Activated CD4-positive, alpha-beta T cell treated with anti-CD3 and anti-CD28 coated beads for 36 hours (primary cell): ENCODE measurements at places on chromosomes 12 and 14. TPM values are rescaled to one million over a fixed set of nuclear protein-coding genes. Genes with fewer than 3 reads are reported as not detected.
A peak's percentile ranks its signal among the peaks of the same experiment; 100 is the strongest.

DNA sequence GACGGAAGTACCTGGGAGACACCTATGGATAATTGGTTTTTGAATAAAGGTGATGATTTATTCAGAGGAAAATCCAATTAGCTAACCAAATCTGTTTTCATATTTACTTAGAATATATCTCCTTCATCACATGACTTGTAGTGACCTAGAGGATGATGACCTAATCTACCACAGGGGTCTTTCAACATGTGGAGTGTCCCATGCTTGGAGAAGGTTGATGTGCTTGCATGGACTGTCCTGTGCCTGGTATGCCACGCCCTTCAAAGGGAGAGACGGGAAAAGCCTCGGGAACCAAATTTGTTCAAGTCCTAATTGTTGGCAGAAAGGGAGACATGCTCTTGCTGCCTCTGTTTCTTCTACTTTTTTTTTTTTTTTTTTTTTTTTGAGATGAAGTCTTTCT lies 11.8 kb upstream of the PAPLN start:
- peaks cover 21% of the 10 kb centered on the region for H3K4me1 ChIP-seq
- H3K27me3 ChIP-seq: no peaks in the 10 kb centered on the region
- no peak overlapping the region for H3K4me3 ChIP-seq
- H3K36me3 ChIP-seq: peaks cover 21% of the 10 kb centered on the region

- H3K27ac ChIP-seq: no peak overlapping the region
- H3K4me1 ChIP-seq: peaks cover 29% of the 10 kb centered on the region
Measured at GRCh38 chr12:123987022-123987421, 14.0 kb downstream of the ZNF664 start.

DNA sequence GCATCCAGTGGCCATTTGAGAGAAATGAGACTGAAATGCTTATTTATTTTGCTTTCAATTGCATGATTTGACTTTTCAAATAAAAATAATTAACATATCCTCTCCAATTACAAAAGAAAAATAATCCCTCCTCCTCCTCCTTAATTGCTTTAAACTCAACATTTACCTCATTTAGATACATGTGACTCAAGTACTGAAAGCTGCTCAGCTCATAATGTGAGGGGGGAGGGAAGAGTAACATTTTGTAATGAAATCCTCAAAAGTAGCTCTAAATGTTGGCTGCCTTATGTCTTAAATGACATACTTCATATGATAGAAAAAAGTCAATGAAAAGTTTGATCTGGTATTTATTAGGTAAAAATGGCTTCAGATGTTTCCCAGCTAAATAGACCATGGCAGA lies 29.0 kb downstream of the DACT1 start:
- DNase-seq: no peak
- H3K4me3 ChIP-seq: no peak overlapping the region
- H3K4me1 ChIP-seq: peaks cover 19% of the 10 kb centered on the region
- H3K27me3 ChIP-seq: no peaks in the 10 kb centered on the region
- H3K27ac ChIP-seq: no peak overlapping the region
- no peaks in the 10 kb centered on the region for H3K36me3 ChIP-seq

- H3K27ac ChIP-seq: no peak overlapping the region
- H3K4me1 ChIP-seq: no peaks in the 10 kb centered on the region
- DNase-seq: no peak
Measured at GRCh38 chr12:18340186-18340585, 78.9 kb downstream of the PIK3C2G start.

GRCh38 chr12:53352331-53353256 lies 16.4 kb upstream of the SP7 start:
- no peaks in the 10 kb centered on the region for H3K36me3 ChIP-seq
- H3K27ac ChIP-seq: peak overlapping the region; percentile 56
- DNase-seq: peak; percentile 91
- H3K4me3 ChIP-seq: no peak overlapping the region

DNA sequence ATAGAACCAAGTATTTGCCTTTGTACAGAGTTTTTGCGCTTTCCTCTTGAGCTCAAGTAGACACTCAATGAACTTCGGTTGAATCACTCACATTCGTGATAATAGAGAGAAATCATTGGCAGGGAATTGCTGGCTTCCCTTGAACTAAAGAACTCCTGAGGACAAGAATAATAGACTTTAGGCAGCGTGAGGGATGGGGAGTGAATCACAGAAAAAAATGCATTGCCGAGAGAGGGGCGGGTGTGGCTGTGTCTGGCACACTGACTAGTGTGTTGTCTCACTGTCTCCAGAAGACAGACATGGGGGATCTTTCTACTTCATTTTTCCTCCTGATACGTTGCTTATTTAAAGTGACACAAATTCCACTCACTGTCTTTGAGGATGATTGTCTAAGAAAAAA lies 805.2 kb downstream of the BCL11B start:
- H3K36me3 ChIP-seq: no peaks in the 10 kb centered on the region
- H3K27me3 ChIP-seq: no peaks in the 10 kb centered on the region
- H3K27ac ChIP-seq: no peak overlapping the region
- no peak overlapping the region for H3K4me3 ChIP-seq
- DNase-seq: no peak

- no peak overlapping the region for H3K4me3 ChIP-seq
- peaks cover 15% of the 10 kb centered on the region for H3K4me1 ChIP-seq
- DNase-seq: no peak
- H3K27ac ChIP-seq: no peak overlapping the region
- H3K27me3 ChIP-seq: no peaks in the 10 kb centered on the region
Measured at GRCh38 chr14:93099643-93100042, 16.1 kb downstream of the ITPK1 start.

GRCh38 chr14:104404922-104405321 lies 174.6 kb upstream of the C14orf180 start:
- no peaks in the 10 kb centered on the region for H3K27me3 ChIP-seq
- H3K4me1 ChIP-seq: peaks cover 6% of the 10 kb centered on the region
- no peak for DNase-seq
- no peaks in the 10 kb centered on the region for H3K36me3 ChIP-seq
- H3K4me3 ChIP-seq: no peak overlapping the region

GRCh38 chr12:9345171-9345570 lies 137.0 kb upstream of the PZP start:
- H3K27ac ChIP-seq: no peak overlapping the region
- DNase-seq: no peak
- H3K36me3 ChIP-seq: no peaks in the 10 kb centered on the region
- H3K27me3 ChIP-seq: no peaks in the 10 kb centered on the region

DNA sequence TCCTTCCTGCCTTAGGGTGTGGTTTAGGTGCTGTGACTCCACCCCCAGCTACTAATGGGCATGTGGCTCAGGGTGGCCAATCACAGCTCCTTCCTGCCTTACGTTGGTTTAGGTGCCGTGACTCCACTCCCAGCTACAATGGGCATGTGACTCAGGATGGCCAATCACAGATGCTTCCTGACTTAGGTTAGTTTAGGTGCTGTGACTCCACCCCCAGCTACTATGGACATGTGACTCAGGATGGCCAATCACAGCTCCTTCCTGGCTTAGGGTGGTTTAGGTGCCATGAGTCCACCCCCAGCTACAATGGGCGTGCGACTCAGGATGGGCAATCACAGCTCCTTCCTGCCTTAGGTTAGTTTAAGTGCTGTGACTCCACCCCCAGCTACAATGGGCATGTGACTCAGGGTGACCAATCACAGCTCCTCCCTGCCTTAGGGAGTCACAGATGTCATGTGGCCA lies 163.9 kb downstream of the TBX5 start:
- H3K27me3 ChIP-seq: peaks cover 9% of the 10 kb centered on the region
- H3K36me3 ChIP-seq: no peaks in the 10 kb centered on the region
- DNase-seq: peak; percentile 4
- no peak overlapping the region for H3K4me3 ChIP-seq
- no peak overlapping the region for H3K27ac ChIP-seq

- no peak overlapping the region for H3K27ac ChIP-seq
- no peak overlapping the region for H3K4me3 ChIP-seq
- H3K36me3 ChIP-seq: no peaks in the 10 kb centered on the region
- peaks cover 19% of the 10 kb centered on the region for H3K4me1 ChIP-seq
Measured at GRCh38 chr12:89529738-89530137, 3.9 kb upstream of the POC1B start.

DNA sequence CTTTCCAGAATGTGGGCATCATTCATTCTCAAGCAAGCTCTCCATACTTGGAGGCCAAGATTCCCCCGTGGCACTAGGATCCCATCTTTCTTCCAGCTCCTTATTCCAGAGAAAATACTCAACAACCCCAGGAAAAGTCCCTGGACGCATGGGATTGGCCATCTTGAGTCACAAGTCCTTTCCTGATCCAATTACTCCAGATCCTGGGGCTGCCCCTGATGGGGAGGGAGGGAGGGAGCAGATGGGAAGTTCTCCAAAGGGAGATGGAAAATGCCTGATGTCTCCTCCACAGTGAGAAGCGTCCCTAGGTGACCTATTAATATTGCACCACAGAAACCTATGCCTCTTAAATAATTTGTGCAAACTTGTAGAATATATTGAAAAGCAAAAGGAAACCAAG lies 12.4 kb upstream of the KCNK13 start:
- H3K36me3 ChIP-seq: peaks cover 23% of the 10 kb centered on the region
- no peak overlapping the region for H3K4me3 ChIP-seq

- H3K36me3 ChIP-seq: no peaks in the 10 kb centered on the region
- H3K4me3 ChIP-seq: no peak overlapping the region
- no peak overlapping the region for H3K27ac ChIP-seq
- no peak for DNase-seq
- no peaks in the 10 kb centered on the region for H3K4me1 ChIP-seq
Measured at GRCh38 chr12:52496590-52497071, 3.6 kb upstream of the KRT6A start.

- H3K36me3 ChIP-seq: no peaks in the 10 kb centered on the region
- no peaks in the 10 kb centered on the region for H3K4me1 ChIP-seq
- H3K27ac ChIP-seq: no peak overlapping the region
- H3K4me3 ChIP-seq: no peak overlapping the region
Measured at GRCh38 chr12:99444859-99445316, 202.7 kb upstream of the GARIN6 start.

DNA sequence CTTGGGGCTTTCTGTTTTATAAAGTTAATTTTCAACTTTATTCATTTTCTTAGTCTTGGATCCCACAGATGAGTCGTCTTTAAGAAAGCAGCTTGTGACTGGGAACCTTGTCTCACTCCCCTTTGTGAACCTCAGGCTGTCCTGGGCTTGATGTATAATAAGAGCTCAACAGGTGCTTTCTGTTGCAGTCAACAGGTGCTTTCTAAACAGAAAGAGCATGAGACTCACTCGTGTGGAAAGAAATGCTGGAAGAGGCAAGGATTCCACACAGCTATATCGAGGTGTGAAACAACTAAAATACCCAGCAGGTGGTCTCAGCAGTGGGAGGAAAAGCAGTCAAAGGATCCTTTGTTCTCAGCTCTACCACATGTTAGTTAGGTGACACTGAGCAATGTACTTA lies 398.9 kb downstream of the EGLN3 start:
- H3K27me3 ChIP-seq: peaks cover 2% of the 10 kb centered on the region
- DNase-seq: no peak
- H3K36me3 ChIP-seq: no peaks in the 10 kb centered on the region
- H3K27ac ChIP-seq: no peak overlapping the region
- H3K4me1 ChIP-seq: no peaks in the 10 kb centered on the region

- no peaks in the 10 kb centered on the region for H3K4me1 ChIP-seq
- no peak overlapping the region for H3K4me3 ChIP-seq
- DNase-seq: no peak
- H3K27ac ChIP-seq: no peak overlapping the region
- H3K27me3 ChIP-seq: no peaks in the 10 kb centered on the region
Measured at GRCh38 chr12:10968765-10969456, 17.8 kb downstream of the TAS2R50 start.

DNA sequence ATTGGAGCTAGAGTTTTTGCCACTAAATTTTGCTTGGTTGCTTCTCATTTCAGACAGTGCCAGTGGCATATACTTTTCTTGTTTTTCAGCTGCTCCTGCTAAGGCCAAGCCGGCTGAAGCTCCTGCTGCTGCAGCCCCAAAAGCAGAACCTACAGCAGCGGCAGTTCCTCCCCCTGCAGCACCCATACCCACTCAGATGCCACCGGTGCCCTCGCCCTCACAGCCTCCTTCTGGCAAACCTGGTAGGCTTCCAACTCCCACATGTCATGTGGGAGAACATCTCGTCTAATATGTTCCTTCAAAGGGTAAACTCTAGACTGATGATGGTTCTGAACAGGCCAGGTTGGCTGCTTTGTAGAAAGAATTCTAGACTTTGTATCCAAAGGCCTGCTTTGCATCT lies 11.0 kb downstream of the DLST start:
- no peak overlapping the region for H3K27ac ChIP-seq
- no peak overlapping the region for H3K4me3 ChIP-seq
- peaks cover 5% of the 10 kb centered on the region for H3K4me1 ChIP-seq
- H3K36me3 ChIP-seq: peaks cover 62% of the 10 kb centered on the region

DNA sequence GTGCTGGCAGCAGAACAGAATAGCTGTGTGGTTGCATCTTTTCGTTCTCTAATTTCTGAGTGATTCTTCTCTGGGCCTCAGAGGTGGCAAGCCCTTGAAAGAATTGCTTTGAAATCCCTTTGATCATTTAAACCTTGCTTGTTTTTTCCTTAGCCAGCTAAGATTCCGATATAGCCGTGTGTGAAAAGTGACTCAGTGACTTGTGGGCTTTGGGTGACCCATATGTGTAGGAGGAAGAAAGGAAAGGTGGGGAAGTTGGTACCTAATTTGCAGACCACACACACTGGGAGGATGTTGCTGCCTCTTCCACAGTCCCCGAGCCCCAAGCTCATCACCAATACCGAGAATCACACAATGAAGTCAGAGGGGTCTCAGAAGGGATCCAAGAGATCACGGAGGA lies 18.8 kb downstream of the SLC24A4 start:
- peak overlapping the region; percentile 32 for H3K4me3 ChIP-seq
- H3K36me3 ChIP-seq: peaks cover 3% of the 10 kb centered on the region
- no peak overlapping the region for H3K27ac ChIP-seq
- DNase-seq: peak; percentile 68
- peaks cover 30% of the 10 kb centered on the region for H3K4me1 ChIP-seq
- peaks cover 37% of the 10 kb centered on the region for H3K27me3 ChIP-seq

DNA sequence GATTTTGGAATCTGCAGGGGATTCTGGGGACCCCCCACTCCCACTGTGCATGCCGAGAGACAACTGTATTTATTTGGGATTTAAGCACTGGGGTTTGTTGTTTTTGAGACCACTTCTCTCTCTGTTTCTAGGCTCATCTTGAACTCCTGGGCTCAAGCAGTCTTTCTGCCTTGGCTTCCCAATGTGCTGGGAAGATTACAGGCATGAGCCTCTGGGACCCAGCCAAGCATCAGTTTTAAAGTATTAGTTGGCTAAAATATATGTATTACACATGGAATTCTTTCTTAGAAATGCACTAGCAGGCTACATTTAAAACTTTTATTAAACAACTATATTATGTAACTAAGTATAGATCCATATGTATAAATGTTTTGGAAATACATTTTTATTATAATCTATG lies 78.3 kb downstream of the AEBP2 start:
- no peak overlapping the region for H3K4me3 ChIP-seq
- H3K36me3 ChIP-seq: peaks cover 20% of the 10 kb centered on the region
- no peaks in the 10 kb centered on the region for H3K27me3 ChIP-seq

- peaks cover 72% of the 10 kb centered on the region for H3K4me1 ChIP-seq
- H3K27ac ChIP-seq: peak overlapping the region; percentile 97
- H3K27me3 ChIP-seq: no peaks in the 10 kb centered on the region
- no peak for DNase-seq
- peaks cover 35% of the 10 kb centered on the region for H3K36me3 ChIP-seq
Measured at GRCh38 chr14:93978735-93979134, 2.4 kb upstream of the ASB2 start.

Gene GCH1
- total RNA-seq: 28.1 TPM

Gene BCL7A
- 6.6 TPM for total RNA-seq

Gene MIP
- not detected for total RNA-seq

Gene OR6J1
- total RNA-seq: not detected

Gene RIPK3
- 9.4 TPM for total RNA-seq

Gene A2ML1
- not detected for total RNA-seq

Gene SCN8A
- total RNA-seq: 1.0 TPM

Gene MOK
- 6.6 TPM for total RNA-seq
